ENCODE measurements at places on chromosomes 3 and 15. TPM values are rescaled to one million over a fixed set of nuclear protein-coding genes. Genes with fewer than 3 reads are reported as not detected.

LRRC2 gene
- total RNA-seq = not detected

BUB1B gene
- total RNA-seq = 91.2 TPM

TMEM212 gene
- total RNA-seq = not detected

GOLGA8S gene
- total RNA-seq = 0.07 TPM

KIF7 gene
- 1.4 TPM for total RNA-seq

GPR15 gene
- total RNA-seq = 24.0 TPM

Data from activated T-cell treated with anti-CD3 and anti-CD28 coated beads, Interleukin-2, amount 50 U/mL, for 72 hours (primary cell).